Mesangial cell (primary cell): ENCODE measurements at places on chromosomes 2 and 18. TPM values are rescaled to one million over a fixed set of nuclear protein-coding genes. Genes with fewer than 3 reads are reported as not detected.

RSAD2 gene
- total RNA-seq, result 0.25 TPM in 1 of 2 replicates, not detected in the other

ZNF521 gene
- total RNA-seq, result 3.2 and 4.9 TPM in 2 replicates

COLEC11 gene
- 0.76 and 1.5 TPM in 2 replicates for total RNA-seq

G6PC2 gene
- not detected in 2 replicates for total RNA-seq

STAT4 gene
- total RNA-seq, result under 0.01 and 0.38 TPM in 2 replicates
